ENCODE measurements at places on chromosomes 6 and 20.

DNA sequence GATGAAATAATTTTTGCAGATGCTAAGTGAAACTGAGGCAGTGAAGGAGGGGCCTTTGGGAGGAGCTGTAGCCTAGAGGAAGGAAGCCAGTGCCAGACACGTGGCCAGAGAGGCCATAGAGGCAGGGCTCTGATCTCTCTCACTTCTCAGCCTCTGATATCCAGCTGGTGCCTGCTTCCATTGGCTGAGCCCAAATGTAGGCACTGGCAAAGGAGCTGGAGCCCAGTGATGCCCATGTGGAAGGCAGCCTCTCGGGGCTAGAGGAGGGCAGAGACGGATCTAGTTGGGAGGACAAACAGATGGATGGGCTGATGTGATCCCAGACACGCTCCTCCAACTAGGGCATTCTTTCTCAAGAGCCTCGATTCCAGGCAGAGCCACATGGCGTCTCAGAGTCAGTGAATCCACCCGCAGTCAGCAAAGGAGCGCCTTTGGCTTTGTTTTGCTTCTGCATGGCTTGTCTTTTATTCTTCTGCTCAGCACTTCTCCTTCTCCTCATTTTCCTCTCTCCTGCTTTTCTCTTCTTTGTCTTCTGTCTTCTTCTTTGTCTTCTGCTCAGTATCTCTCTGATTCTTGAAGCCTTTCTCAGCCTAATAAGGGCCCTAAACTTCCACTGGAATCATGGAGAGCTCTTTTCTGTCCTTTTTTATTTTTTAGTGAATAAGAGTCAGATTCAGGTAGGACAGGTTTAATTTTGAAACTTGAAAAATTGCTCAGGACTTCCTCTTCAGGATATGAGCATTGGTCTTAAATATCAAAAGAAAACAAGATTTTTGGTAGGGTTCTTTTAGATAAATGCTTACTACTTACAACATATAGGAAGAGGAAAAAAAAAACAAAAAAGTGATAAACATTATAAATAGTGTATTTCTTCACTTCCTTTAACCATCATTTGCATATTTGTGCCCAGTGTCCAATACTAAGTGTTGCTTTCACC, 41.8 kb downstream of the CYP24A1 start:
- no peak for DNase-seq

DNA sequence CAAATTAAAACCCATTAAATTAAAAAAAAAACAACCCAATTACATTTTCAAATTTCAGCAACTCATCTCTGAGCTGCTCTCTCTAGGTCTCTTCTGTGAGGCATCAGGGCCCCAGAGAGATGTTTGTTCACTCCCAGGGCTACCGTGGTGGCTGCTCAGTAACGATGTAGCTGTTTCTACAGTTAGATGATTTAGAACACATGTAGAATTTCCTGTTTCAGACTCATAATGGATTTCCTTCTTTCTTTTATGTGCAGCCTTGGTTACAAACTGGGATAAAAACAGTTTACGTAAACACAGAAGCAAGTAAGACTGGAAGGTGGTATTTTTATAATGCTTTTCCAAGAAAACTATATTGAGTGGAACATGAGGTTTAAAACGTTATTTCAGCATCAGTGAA, 116.1 kb upstream of the CCN2 start:
- no peak for DNase-seq

- no peak for DNase-seq
Observed at GRCh38 chr20:62067547-62068260, 2.0 kb upstream of the TAF4 start.

DNA sequence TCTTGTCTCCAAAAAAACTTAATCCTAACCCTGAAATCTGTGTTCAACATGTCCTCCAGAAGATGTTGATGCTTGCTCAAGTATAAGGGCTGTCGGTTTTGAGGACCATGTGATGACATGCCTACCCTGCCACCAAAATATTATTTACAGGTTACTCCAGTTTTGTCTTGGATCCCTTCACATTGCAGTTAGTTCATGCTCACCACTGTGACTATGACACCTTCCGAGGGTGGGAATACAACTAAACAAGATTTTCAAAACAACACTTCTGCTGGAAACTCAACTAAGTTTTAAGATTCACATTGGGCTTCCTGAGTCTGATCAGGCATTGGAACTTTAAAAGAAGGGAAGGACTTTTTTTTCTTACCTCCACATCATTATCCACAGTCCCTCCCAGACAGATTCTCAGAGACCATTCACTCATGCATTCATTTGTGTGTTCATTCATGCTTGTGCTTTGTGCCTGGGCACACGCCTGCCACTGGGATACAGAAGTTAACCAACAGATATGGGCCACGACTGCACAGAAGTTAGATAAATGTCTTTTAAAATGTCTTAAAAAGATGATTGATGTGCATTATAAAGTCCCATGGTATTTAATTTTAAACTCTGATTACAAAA, 118.7 kb upstream of the GJE1 start:
- DNase-seq: no peak

GRCh38 chr20:13260650-13261279, 39.7 kb downstream of the ISM1 start:
- DNase-seq: no peak

Measured in uterus (tissue), 4 donors.